Sigmoid colon (tissue), 7 donors: ENCODE measurements at places on chromosomes 6 and 20. TPM values are rescaled to one million over a fixed set of nuclear protein-coding genes. Genes with fewer than 3 reads are reported as not detected.

GRCh38 chr20:62980970-62981369 lies 25.8 kb downstream of the BHLHE23 start:
- no peak overlapping the region for H3K4me3 ChIP-seq
- peaks cover 72% of the 10 kb centered on the region for H3K27me3 ChIP-seq
- peaks cover 5% of the 10 kb centered on the region for H3K4me1 ChIP-seq

The IL17F gene
- not detected for total RNA-seq

The SLC22A23 gene
- 16.9 TPM for total RNA-seq

DNA sequence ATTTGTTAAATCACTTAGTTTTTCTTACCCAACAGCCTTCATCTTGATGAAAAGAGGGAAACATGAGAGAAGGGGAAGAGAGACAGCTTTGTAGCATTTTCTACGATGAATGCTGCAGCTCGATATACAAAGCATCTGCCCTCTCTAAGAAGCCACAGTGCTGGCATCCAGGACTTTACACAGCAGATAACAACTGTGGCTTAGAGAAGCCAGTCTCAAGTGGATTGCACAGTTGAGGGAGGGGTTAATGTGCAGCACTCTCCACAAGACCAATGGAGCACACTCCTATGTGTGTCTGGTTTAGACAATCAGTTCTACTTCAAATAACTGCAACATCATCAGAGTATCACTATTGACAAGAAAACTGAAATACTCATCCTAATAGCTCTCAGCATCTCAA lies 5.8 kb downstream of the C6orf120 start:
- no peaks in the 10 kb centered on the region for H3K27me3 ChIP-seq
- no peak overlapping the region for H3K27ac ChIP-seq
- no peak for DNase-seq
- no peak overlapping the region for H3K4me3 ChIP-seq

- H3K27me3 ChIP-seq: no peaks in the 10 kb centered on the region
- no peak for DNase-seq
- H3K4me3 ChIP-seq: no peak overlapping the region
- H3K36me3 ChIP-seq: no peaks in the 10 kb centered on the region
Observed at GRCh38 chr6:71072508-71072907, 115.6 kb upstream of the B3GAT2 start.

The PROKR2 gene
- not detected for total RNA-seq

DNA sequence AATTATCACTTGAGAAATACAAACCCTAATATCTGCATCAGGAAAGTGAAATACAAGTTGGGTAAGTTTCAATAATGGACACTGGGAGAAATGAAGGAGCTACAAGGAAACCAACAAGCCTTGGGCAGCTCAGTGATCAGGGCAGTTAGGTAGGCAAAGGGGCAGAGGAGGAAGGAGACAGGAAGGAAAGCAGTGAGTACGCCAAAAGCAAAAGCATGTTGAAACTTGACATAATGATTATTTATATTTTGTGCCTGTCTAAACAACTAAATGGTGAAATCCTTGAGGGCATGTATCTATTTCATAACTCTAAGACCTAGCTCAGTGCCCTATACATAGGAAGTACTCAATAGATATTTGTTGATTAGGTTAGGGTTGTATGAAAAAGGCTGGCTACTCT lies 23.3 kb downstream of the PXT1 start:
- H3K27me3 ChIP-seq: no peaks in the 10 kb centered on the region
- H3K27ac ChIP-seq: no peak overlapping the region
- H3K4me3 ChIP-seq: no peak overlapping the region
- DNase-seq: no peak
- no peaks in the 10 kb centered on the region for H3K36me3 ChIP-seq

The MC3R gene
- total RNA-seq: not detected

- H3K27ac ChIP-seq: no peak overlapping the region
- peaks cover 10% of the 10 kb centered on the region for H3K36me3 ChIP-seq
- DNase-seq: peak; percentile 56
Observed at GRCh38 chr6:39905640-39905975, 28.7 kb downstream of the MOCS1 start.

DNA sequence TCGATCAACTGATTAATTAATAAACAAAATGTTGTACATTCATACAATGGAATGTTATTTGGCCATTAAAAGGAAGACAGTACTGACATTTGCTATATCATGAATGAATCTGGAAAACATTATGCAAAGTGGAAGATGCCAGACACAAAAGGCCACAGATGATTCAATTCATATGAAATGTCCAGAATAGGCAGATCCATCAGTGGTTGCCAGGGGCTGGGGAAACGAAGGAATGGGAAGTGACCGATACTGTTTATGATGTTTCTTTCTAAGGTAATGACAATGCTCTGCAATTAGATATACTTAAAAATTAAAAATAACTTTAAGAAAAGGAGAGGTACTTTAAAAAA lies 37.2 kb downstream of the ELOVL5 start:
- no peaks in the 10 kb centered on the region for H3K4me1 ChIP-seq
- H3K36me3 ChIP-seq: no peaks in the 10 kb centered on the region
- H3K27me3 ChIP-seq: no peaks in the 10 kb centered on the region
- no peak overlapping the region for H3K4me3 ChIP-seq
- no peak for DNase-seq

DNA sequence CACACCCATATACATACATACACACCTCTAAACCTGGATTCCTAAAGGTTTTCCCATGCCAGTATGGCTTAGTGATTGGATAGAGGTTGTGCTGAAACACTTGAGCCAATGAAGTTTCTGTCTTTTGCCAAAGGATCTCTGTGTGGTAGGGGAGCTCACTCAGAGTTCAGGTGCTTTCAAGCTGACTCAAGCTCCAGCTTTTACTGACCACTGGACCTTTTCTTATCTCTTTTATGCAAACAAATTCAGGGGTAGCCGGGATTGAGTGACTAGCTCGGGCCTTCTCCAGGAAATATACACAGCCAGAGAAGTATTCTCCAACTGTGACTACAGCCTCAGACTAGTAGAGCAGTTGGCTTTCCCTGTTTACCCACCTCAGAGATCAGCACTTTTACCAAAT lies 21.5 kb upstream of the DSE start:
- H3K27me3 ChIP-seq: no peaks in the 10 kb centered on the region
- no peaks in the 10 kb centered on the region for H3K36me3 ChIP-seq
- no peak overlapping the region for H3K4me3 ChIP-seq
- peaks cover 7% of the 10 kb centered on the region for H3K4me1 ChIP-seq
- DNase-seq: no peak
- no peak overlapping the region for H3K27ac ChIP-seq

- H3K36me3 ChIP-seq: no peaks in the 10 kb centered on the region
- H3K27ac ChIP-seq: no peak overlapping the region
- H3K4me1 ChIP-seq: no peaks in the 10 kb centered on the region
Observed at GRCh38 chr6:43926634-43927531, 156.9 kb downstream of the VEGFA start.

The PTCRA gene
- not detected for total RNA-seq

GRCh38 chr6:163842467-163842866 lies 427.9 kb downstream of the QKI start:
- DNase-seq: no peak
- H3K36me3 ChIP-seq: no peaks in the 10 kb centered on the region
- no peak overlapping the region for H3K4me3 ChIP-seq
- H3K4me1 ChIP-seq: peaks cover 9% of the 10 kb centered on the region

GRCh38 chr6:95687839-95688238 lies 110.5 kb downstream of the MANEA start:
- H3K4me3 ChIP-seq: no peak overlapping the region
- DNase-seq: no peak
- H3K27me3 ChIP-seq: no peaks in the 10 kb centered on the region
- no peak overlapping the region for H3K27ac ChIP-seq
- H3K36me3 ChIP-seq: no peaks in the 10 kb centered on the region

DNA sequence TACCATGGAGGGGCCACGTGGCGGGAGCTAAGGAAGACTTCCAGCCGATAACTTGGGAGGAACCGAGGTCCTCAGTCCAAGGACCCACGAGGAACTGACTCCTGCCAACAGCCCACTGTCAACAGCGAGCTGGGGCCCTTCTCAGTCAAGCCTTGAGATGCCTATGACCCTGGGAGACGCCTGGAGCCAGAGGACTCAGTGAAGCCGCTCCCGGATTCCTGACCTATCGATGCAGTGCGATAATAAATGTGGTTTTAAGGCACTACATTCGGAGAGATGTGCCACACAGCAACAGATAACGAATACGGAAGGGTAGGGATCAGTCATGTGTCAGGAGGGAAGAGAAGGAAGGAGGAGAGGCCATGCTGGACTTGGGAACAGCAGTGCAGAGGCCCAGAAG lies 208.5 kb downstream of the NFATC2 start:
- H3K27me3 ChIP-seq: no peaks in the 10 kb centered on the region
- DNase-seq: no peak
- H3K4me3 ChIP-seq: no peak overlapping the region
- H3K27ac ChIP-seq: no peak overlapping the region
- H3K36me3 ChIP-seq: no peaks in the 10 kb centered on the region

The CD93 gene
- total RNA-seq: 14.6 TPM

The TFAP2C gene
- total RNA-seq: 5.3 TPM

DNA sequence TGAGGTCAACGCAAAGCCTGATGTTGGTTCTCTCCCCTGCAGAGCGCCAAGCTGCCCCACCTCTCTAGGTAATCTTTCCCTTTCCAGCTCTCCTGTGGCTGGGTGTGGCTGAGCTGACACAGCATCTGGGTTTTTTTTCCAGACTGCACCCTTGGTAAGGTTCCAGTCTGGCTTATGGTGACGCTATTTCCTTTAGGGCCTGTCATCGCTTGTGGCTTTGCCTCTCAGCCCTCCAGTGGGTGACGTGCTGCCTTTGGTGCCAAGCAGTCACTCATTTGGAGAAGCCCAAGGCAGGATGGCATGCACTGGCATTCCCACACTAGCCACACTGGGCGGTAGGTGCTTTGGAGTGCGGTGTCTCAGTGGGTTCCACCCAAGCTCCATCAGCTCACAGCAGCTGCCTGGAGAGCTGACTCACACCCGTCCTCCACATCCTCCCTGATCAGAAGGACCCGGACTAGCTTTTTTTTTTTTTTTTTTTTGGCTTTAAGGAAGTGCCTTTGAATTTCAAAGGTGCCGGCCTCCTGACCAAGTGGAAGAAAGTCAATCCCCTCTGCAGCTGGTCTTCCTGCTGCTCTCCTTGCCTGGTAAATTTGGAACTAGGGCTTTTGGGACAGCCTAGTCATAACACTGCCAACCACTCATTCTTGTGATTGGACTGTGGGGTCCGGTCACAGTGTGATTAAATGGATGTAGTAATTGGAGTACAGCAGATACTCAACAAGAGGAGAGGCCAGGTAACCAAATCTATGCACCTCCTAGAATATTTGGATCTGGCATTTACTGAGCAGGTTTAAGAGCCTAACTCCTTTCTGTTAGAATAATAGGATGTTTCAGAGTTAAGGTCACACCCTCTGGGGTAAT lies 153.6 kb downstream of the CD83 start:
- DNase-seq: no peak
- H3K27ac ChIP-seq: no peak overlapping the region
- peaks cover 13% of the 10 kb centered on the region for H3K4me1 ChIP-seq
- no peak overlapping the region for H3K4me3 ChIP-seq
- no peaks in the 10 kb centered on the region for H3K27me3 ChIP-seq

The DPPA5 gene
- total RNA-seq: not detected

DNA sequence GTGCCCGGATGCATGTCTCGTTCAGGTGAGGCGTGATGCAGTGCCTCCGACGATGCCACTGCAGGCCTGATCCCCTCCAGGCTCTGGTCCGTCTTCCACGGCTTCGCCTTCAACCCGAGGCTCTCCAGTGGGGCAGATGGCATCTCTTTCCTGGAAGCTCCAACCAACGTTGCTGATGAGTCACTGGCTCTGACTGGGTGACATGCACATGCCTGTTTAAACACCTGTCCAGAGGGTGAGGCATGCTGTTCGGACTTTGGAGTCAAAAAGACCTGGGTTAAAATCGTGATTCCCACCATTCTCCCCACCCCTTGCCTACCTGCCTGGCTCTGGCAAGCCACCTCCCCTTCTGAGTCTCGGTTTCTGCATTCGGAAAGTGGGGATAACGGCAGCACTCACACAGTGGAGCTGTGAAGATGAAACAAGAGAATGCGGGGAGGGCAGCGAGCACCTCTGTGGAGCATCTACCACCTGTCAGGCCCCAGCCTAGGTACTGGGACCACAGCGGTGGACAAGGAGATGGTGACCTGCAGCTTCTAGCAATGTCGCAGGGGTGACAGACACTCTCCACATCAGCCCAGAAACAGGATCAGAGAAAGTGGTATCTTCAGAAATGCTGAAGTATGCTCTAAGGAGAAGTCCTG lies 8.5 kb upstream of the EDN3 start:
- no peak overlapping the region for H3K4me3 ChIP-seq
- H3K4me1 ChIP-seq: no peaks in the 10 kb centered on the region
- H3K27me3 ChIP-seq: peaks cover 19% of the 10 kb centered on the region
- H3K27ac ChIP-seq: no peak overlapping the region

The ATP6V1G2 gene
- 5.0 TPM for total RNA-seq

DNA sequence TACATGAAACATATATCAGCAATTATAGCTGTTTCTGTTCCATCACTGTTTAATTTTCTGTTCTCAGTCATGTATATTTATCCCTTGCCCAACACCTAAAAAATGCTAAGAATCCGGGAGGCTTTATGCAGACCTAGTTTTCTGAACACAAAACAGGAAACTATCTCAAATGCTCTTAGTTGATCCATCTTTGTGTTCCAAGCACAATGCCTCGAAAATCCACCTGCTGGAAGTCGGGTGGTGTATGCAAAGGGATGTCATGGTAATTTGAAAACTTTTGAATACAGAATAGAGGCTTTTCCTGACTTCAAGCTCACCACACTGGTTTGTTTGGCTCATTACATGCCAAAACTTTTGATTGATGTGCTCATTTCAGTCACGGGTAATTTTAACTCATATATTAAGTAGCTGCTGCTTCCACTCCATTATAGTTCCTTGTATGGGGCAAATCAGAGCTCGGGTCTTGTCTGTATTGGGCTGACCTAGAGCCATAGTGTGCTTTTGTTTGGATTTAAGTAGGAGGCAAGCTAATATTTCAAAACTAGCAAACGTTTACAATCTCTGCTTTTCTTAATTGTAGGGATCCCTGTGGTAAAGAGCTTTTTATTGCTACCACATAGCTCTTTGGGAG lies 646.5 kb upstream of the EPHA7 start:
- H3K27ac ChIP-seq: no peak overlapping the region
- H3K4me3 ChIP-seq: no peak overlapping the region
- DNase-seq: no peak
- H3K27me3 ChIP-seq: no peaks in the 10 kb centered on the region

- H3K4me3 ChIP-seq: no peak overlapping the region
- no peaks in the 10 kb centered on the region for H3K36me3 ChIP-seq
- DNase-seq: no peak
- no peaks in the 10 kb centered on the region for H3K4me1 ChIP-seq
- H3K27ac ChIP-seq: no peak overlapping the region
- no peaks in the 10 kb centered on the region for H3K27me3 ChIP-seq
Observed at GRCh38 chr6:255751-256083, 36.6 kb upstream of the DUSP22 start.

DNA sequence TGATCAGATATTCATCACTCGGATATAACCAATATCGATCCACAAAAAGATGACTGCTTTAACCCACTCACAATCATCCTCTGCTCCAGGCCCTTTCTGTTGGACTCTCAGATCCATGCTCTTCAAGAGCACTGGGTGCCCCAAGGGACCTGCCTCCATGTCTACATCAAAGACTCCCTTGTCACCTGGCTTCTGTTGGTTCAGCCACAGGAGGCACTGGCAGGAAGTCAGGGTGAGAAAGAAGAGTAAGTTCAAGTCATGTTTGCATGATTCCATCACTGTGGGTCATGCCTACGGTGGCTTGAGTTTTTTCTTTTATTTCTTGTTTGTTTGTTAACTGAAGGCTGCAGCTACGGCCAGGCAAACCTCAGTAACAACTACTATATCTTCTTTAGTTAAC lies 243.3 kb downstream of the ADGRG6 start:
- H3K36me3 ChIP-seq: no peaks in the 10 kb centered on the region
- H3K4me1 ChIP-seq: no peaks in the 10 kb centered on the region
- DNase-seq: no peak
- H3K4me3 ChIP-seq: no peak overlapping the region

The BHLHE23 gene
- total RNA-seq: not detected
